ENCODE measurements at places on chromosomes 4 and X.

- no peak for DNase-seq
Measured at GRCh38 chrX:110588853-110589252, 206.8 kb downstream of the CHRDL1 start.

DNA sequence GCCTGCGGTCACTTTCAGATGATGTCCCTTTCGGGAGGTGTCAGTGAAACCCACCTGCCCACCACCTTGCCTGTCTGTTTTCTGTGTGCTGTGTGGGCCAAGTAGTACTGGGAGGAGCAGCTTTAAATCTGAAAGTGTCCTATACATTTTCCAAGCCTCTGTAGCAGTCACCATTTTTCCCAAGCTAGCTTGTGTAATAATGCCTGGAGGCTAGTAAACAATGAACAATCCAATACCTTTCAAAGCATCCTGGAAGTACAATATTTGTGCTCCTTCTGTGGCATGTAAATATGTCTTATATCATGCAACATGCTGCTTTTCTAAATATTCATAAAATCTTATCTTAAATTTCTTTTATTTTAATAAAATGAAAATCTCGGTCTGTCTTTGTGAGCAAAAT, 111.6 kb upstream of the C1GALT1C1 start:
- no peak for DNase-seq

GRCh38 chr4:98614094-98614493, 44.3 kb downstream of the TSPAN5 start:
- no peak for DNase-seq

GRCh38 chr4:105714071-105714521, 5.5 kb downstream of the GSTCD start:
- DNase-seq = no peak

DNA sequence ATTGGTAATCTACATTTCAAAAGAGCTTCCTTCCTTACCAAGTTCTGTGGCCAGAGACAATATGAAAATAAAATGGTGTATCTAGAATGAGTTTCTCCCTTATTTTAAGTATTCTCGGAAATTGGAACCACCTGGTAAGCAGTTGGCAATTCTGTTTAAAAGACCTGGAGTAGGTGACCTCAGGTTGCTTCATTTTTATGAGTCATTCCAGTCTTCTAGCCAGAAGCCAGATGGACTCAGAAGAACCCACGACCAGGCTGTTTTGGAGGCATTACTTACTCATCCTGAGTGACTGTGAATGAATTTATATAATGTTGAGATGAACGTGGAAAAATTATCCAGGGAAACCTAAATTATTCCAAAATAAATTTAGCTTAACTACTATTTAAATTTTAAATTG, 9.1 kb downstream of the BMPR1B start:
- no peak for DNase-seq

Measured in stimulated activated CD8-positive, alpha-beta memory T cell treated with anti-CD3 and anti-CD28 coated beads, Interleukin-7, amount 100 ng/mL, for 1 hour (primary cell).